NCI-H1417 treated with DMSO at 0.1 percent for 48 hours (cell line): ENCODE measurements at places on chromosomes 6 and 20.

GRCh38 chr20:44691424-44692423 lies 23.4 kb upstream of the CCN5 start:
- no peak for DNase-seq

- no peak for DNase-seq
Measured at GRCh38 chr6:51029561-51029960, 210.9 kb downstream of the TFAP2B start.

DNA sequence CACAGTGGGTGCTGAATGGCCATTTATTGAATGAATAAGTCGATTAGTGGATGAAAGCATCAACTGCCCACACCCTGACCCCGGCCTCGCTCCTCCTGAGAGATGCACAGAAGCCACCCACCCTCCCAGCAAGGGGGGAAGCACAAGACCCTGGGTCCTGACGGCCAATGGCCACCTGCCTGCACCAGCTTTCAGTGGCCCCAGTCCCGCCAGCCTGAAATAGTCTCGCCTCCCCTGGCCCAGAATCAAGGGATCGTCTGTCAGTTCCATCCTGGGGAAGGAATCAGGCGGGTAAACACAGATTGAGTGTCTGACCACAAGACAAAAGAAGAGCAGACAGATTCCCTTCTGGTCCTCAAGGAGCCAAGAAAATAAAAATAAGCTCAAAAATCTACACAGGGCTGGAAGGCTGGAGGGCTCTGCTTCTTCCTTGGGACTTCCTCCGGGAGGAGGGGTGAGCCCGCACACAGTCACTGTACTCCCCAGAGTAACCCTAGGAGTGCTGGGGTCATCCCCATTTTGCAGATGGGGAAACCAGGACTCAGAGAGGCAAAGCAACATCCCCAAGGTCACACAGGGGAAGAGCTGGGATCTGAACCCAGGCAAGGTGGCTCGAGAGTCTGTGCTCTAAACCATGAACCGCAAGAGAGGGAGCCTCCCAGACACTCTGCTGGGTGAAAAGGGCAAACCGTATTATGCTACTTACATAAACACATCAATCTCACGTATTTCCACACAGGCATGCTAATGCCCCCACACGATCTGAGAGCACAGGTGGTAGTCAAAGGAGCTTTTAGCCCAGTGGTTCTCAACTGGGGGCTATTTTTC lies 7.8 kb downstream of the PREX1 start:
- DNase-seq = no peak

DNA sequence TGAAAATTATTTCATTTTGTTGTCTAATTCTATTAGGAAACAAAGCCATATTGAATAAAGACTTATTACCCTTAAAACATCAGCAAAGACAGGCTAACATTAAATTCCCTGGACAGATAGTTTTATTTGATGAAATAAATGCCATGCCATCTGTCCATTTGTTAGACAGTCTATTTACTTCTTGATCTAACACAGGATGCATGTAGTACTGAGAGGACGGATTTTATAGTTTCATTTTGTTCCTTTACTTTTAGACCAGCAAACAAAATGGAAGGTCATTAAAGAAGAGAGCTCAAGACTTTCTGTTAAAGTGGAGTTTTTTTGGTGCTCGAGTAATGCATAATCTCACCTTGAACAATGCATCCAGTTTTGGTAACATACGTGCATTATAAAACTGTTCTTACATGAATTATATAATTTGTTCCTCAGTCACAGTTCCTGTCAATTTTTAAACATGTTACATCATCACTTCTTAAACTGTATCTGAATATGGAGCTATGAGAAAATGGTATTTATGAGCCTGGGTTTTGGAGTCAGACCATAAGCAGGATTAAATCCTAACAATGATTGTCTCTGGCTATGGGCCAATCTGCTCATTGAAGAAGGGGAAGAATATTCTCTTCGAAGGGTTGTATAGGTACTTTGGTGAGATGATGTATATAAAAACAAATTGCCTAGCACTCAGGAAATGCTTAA lies 46.0 kb downstream of the RFX6 start:
- no peak for DNase-seq

DNA sequence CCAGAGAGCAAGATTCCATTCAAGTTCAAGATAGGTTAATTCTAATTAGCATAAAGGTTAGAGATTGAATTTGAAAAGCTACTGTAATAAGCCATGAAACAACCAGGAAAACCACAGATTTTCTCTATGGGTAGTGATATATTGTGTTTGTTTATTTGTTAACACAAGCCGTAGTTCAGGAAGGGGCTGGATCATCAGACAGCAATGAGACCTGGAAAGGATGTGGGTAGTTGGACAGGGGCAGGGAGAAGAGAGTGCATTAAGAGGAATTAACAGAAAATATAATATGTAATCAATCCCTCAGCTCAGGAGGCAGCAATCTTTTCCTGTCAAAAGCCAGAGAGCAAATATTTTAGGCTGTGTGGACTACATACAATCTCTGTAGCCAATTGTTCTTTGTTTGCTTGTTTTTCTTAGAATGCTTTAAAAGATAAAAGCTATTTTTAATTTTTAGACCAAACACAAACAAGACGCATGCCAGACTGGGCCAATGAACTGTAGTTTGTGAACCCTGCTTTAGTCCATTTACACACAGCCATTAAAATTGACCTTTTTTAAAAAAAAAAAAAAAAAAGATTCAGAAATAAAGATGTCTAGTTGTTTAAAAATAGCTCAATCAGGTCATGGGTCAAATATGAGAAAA lies 398.7 kb upstream of the MARCKS start:
- no peak for DNase-seq

- no peak for DNase-seq
Measured at GRCh38 chr20:48898210-48898609, 23.3 kb upstream of the ARFGEF2 start.

- no peak for DNase-seq
Measured at GRCh38 chr6:150269857-150270223, 99.0 kb upstream of the IYD start.

DNA sequence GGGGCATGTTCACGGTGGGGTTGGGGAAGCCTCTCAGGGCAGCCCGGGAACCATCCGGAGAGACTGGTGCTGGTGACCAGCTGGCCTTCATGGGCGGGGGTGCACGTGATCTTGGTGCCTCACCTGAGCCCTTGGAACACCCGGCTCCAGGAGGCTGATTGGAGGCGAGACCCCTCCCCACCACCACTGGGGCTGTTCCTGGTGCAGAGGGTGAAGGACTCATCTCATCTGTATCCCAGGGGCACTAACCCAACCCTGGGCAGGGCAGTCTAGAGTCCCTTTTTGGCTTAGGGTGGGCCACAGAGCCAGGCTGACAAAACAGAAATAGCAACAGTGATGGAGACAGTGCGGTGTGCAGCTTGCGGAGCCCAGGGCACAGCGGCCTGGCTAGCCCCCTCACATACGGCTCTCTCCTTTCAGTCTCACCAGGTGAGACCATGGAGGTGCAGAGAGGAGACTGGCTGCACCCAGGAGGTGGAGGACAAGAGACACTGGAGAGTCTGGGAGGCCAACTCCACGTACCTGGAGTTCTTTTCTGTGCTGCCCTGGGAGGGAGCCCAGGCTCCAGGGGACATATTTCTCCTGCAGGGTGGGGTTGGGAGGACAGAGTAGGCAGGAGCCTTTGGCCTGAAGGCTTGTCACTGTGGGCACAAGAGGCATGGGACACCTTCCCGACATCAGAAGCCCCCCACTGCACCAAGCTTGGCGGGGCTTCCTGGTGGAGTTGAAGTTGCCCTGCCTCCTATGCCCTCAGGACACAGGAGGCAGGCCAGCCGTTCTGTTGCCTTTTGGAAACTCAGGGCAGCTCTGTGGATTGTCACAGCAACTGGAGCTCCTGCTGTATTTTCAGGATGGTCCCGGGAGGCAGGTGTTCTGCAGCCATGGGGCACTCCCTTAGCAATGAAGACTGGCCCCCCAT lies 106.0 kb downstream of the SYCP2 start:
- DNase-seq = no peak

- no peak for DNase-seq
Measured at GRCh38 chr6:56746767-56747504, 104.2 kb upstream of the DST start.

GRCh38 chr20:63980317-63980805 lies 571 bp upstream of the PRPF6 start:
- DNase-seq = no peak

DNA sequence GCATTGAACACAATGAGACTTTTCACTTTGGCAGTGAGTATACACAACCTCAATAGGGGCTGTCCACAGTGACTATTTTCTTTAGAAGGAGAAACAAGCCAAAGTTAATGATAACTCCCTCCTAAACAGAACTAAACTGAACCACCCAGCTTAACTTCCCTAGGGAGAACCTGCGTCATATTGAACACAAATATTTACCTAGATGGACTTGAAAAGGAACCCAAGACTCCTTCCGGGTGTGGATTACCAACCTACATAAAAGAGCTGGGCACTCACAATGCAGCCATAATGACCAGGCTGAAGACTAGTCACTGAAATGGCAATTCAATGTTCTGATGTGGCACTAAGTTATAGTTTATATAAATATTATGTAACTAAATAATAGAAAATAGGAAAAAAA lies 160.6 kb downstream of the IBTK start:
- no peak for DNase-seq

- no peak for DNase-seq
Measured at GRCh38 chr20:38828514-38829295, 23.2 kb downstream of the PPP1R16B start.

DNA sequence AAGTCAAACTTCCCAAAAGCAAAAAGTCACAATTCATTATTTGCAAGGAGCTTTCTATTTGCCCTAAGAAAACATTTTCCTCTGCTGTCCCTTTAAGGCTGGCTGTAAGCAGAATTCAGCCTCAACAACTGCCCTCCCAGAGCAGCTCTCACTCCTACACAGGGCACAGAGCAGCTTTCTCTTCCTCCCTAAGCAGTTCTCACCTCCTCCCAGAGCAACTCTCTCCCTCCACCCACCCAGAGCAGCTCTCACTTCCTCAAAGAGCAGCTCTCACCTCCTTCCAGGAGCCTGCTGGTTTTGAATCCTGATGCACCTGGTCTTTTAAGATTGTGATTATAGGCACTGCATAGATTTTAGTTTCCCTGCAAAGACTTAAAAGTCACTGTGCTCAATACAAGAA lies 120.6 kb upstream of the TMEM181 start:
- DNase-seq = no peak

GRCh38 chr6:113347436-113347835 lies 509.7 kb upstream of the MARCKS start:
- DNase-seq = no peak

DNA sequence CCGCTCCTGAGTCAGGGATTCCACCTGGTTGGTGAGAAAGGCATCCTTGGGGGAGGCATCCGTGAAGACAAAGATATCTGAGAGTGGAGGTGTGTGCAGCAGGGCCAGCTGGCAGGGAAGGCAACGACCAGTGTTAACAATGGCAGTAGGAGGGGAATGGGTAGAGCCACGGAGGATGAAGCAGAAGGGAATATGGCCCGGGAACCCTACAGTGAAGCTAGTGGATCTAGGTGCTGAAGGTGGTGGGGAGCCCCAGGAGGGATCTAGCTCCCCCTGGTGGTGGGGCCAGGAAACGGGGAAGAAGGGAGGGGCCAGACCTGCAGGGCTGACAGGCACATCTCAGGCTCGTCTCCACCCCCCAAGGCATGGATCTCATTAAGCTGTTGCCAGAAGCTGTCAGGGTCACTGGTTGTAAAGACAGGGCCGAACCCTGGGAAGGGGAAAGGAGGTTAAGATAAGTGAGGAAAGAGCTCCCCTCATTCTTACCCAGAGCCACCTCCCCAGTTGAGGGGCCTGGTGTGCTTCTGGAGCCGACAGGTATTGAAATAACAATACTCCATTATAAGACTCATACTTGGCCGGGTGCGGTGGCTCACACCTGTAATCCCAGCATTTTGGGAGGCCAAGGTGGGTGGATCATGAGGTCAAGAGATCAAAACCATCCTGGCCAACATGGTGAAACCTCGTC lies 7.3 kb downstream of the VWA7 start:
- DNase-seq = no peak

- no peak for DNase-seq
Measured at GRCh38 chr6:151179321-151179720, 60.4 kb upstream of the AKAP12 start.

GRCh38 chr6:10834823-10835222 lies 3.5 kb downstream of the MAK start:
- no peak for DNase-seq

- DNase-seq = no peak
Measured at GRCh38 chr6:131931063-131931750, 20.0 kb downstream of the CCN2 start.

GRCh38 chr20:54606380-54606779 lies 131.0 kb downstream of the DOK5 start:
- DNase-seq = no peak
